Effector CD4-positive, alpha-beta T cell (primary cell): ENCODE measurements at places on chromosomes 6 and 20.

GRCh38 chr20:3162080-3162611 is 2.5 kb upstream of the FASTKD5 start:
- no peak for DNase-seq

DNA sequence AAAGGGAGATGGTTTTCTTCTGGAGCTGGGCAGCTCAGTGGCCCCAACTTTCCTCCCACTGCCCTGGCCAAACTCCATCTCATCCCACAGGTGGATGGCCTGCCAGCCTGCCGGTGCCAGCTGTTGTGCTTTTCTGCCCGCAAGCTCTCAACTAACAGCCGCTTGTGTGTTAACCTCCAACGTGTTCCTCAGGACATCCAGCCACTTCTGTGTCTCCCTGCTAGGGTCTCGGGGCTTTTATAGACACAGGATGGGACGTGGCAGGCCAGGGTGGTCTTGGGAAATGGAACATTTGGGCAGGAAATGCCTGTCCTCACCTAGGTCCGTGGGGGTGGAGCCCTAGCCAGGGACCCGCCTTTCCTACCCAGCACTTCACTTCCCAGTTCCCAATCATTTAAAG is 171.1 kb upstream of the RGS17 start:
- no peak for DNase-seq

- DNase-seq = no peak
Observed at GRCh38 chr6:71982389-71982788, 96.0 kb downstream of the RIMS1 start.

DNA sequence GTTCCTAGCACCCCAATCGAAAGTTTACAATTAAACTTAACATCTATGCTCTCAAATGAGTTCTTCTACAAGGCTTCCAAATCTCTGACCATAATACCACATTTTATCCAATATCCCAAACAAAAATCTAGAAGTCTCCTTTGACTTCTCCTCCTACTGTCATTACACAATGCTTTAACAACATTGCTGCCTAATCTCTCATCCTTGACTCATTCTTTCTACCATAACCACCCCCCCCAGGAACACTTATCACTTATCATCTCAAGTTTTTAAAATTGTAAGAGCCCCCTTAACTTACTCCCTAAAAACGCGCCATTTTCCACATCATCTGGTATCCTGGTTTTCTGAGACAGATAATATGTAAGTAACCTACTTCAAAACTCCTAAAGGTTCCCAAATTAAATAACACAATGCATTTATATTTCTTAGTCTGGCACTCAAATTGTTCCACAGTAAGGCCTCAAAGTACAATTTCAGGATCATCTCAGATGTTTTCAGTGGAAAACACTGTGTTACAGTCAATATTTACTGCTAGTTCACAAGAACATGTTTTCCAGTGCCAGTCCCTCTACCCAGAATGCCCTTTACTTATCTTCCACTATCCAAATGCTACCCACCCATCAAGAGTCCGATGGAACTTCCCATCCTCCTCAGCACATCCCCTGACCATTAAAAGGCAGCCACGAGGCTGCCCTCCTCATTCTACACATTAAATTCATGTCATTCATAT is 308.2 kb upstream of the THEMIS start:
- no peak for DNase-seq

DNA sequence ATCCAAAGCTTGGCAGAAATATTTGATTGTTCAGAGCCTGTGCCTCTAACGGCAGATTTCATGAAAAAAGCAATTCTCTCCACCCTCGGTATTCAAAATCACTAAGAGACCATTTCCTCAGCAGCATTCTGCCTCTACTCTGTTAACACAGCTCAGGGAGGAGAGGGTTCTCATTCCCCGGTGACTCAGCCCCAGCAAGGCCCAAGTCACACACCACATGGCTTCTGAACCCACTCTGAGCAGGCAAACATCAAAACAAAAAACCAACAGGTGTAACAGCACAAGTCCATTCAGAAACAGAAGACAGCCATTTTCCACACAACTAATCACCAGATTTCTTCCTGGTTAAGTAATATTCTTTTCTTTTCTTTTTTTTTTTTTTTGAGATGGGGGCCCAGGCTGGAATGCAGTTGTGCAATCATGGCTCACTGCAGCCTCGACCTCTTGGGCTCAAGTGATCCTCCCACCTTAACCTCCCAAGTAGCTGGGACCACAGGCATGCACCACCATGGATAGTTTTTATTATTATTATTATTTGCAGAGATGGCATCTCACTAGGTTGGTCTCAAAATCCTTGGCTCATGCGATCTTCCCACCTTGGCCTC is 55.4 kb downstream of the GFOD1 start:
- DNase-seq = no peak

- no peak for DNase-seq
Observed at GRCh38 chr6:54737247-54737646, 109.3 kb upstream of the FAM83B start.

GRCh38 chr6:25107218-25107617 is 171.5 kb upstream of the RIPOR2 start:
- no peak for DNase-seq

DNA sequence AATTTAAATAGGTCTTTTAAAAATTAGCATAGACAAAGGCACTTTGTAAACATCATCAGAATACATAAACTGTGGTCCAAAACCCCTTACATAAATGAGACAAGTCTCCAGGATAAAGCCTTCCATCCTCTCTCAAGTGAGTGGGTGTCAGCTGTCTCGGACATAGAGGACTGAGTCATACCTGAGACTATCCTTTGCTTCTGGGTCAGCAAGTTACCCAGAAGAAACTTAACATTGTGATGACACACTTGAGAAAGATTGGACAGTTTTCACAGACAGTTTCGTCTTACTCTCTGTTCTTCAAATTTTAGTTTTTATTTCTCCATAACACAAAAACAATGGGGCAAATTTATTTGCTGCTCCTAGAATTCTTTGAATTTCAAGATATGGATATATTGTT is 838.0 kb downstream of the DHX35 start:
- no peak for DNase-seq

GRCh38 chr20:23152308-23152892 is 66.3 kb upstream of the CD93 start:
- DNase-seq = no peak

DNA sequence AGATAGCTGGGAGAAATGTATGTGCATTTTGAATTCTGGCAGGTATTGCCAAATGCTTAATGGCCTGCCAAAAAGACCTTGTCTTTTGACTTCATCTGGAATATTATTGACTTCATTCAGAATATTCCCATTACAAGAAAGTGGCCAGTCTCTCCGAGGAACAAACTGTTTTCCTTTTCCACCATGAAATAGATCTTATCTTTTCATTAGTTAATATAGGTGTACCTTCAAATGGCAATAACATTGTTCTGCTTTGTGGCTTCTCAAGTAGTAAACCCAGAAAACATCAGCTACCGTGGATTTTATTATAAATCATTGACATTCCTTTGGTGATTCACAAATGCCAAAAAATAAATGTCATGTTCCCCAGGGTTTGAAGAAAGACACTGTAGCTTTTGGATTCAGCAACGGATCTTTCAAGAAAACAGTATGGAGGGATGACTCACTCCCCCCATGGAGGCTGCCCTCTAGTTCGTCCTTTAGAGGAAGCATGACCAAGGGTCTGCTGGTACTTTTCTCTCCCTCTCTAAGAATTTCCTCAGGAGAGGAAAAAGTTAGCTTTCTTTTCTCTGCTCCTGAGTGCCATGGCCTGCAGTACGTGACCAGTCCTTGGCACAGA is 1.1 kb upstream of the RNF182 start:
- DNase-seq = no peak
